ENCODE measurements at places on chromosomes 12 and 14. TPM values are rescaled to one million over a fixed set of nuclear protein-coding genes. Genes with fewer than 3 reads are reported as not detected.

- no peak for DNase-seq
These were observed 66.2 kb upstream of the GPR68 start for GRCh38 chr14:91310606-91311283.

DNA sequence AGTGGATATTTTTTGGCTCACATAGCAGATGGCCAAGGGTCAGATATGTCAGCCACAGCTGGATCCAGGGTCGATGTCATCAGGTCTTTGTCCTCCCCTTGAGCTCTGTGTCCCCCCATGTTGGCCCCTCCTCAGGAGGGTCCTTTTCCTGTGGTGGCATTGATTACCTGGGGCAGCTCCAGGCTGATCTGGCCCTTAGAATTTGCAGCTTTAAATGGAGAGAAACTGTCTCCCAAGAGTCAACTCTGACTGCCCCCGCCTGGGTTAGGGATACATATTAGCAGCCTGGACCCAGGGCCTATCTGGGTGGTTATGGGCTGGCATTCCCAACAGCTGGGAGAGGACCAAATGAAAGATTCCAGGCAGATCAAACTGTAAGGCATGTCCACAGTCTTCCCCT, 330.5 kb downstream of the RGS6 start:
- no peak for DNase-seq

DNA sequence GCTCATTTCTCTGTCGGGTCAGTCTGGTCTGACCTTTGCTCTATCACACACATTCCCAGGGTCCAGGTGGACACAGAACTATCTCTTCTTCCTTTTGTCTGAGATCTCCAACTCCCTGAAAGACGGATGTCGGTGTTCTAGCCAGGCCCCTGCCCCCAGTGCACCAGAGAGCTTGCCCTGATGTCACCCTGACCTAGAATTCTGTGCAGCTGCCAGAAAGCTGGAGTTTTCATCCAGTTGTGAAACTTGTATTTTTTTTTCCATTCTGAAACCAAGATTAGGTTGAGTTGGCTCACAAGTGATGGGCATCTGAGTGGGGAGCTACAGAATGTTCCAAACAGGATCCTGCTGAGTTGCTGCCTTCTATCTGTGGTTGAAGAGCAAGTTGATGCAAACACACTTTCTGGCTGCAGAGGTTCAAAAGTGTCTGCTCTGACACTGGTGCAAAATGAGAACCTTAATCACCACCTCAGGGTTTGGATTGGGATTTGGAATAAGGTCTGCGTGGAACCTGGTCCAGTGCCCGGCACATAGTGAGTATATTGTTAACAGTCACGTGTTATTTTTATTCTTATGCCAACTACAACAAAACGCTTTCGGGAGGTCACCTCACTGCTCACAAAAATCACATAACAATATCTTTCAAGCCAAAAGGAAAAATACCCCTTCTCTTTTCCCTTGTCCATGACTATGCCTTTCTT, 211.5 kb downstream of the SLC15A4 start:
- no peak for DNase-seq

WASHC4 gene
- 11.5 TPM for polyA plus RNA-seq
